Stimulated activated CD8-positive, alpha-beta memory T cell treated with anti-CD3 and anti-CD28 coated beads, Interleukin-7, amount 100 ng/mL, for 48 hours (primary cell): ENCODE measurements at places on chromosomes 5 and 9.

- no peak for DNase-seq
Measured at GRCh38 chr5:54315736-54316528, 5.6 kb upstream of the ARL15 start.

DNA sequence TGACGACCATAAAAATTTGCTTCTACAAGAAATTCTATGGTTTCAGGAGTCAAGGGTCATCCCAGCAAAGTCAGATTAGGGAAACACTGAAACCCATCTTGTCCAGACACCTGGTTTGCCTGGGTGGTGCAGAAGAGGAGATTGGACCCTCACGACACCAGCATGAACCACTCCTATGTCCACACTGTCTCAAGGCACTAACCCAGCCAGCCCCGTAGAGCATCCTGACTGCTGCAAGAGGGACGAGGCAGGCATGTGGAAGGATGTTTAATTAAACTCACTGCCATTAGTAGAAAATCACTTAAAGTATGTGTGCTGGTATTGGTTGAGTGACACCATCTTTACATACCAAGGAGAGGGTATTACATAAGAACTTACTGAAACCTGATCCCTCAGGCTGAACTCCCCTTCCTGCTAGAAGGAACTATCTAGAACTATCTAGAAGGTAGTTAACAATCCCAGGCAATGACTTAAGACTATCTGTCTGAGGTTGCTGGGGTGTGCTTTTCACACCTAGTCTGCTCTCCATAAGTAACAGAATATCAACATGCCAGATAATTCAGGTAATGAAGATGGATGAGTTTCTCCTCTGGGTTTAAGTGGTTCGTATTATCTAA is 93.6 kb downstream of the SEMA6A start:
- no peak for DNase-seq

- no peak for DNase-seq
Measured at GRCh38 chr5:159100782-159101646, 1.3 kb upstream of the EBF1 start.

DNA sequence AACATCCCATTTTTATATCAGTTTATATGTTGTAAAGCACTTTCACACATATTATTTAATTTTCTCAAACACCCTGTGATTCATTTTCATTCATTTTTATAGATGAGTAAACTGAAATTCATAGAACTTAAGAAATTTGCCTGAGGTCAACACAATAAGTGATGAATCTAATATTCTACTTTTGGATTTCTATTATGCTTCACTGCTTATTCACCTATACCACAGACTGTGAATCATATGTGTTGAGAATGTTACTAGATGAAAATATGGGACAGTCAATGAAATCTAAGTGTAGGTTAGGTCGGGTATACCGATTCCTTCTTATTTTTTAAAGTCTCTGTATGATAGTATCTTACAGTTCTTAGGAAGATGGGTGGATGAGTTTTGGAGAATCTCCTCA is 24.8 kb downstream of the CDC37L1 start:
- DNase-seq = no peak

GRCh38 chr9:137836831-137837241 is 40.7 kb upstream of the CACNA1B start:
- no peak for DNase-seq

GRCh38 chr5:112883192-112883591 is 22.1 kb downstream of the SRP19 start:
- no peak for DNase-seq

DNA sequence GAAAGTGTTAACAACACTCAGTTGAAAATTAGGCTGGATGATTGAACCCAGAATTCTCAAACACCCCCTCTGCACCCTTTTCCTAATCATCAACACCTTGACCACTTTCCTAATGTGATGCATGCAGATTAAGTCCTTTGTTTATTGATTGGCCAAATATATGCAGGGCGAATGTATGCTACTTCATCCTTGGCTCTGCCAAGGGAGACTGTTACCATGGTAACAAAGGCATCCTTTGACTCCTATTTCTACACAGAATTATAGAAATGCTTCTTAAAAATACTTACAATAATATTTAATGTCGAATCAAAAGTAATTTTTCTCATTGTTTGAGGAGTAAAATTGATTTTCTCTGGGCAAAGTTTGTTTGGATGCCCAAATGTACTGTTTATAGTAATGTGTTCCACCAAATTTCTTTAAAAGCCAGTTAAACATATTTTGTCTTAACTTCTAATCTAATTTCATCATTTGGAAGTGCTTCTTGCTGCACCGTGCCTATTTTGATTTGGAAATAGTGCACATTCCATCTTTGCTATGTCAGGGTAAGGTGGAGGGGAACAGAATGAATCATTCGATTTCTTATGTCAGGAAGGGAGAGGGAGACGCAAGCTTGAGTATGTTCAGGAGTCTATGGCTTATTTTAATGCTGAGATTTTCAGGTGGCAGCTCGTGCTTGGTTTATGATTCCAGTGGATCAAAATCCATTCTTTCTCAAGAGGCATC is 1384.3 kb upstream of the WWC1 start:
- DNase-seq = no peak
